ENCODE measurements at places on chromosomes 4 and X.

DNA sequence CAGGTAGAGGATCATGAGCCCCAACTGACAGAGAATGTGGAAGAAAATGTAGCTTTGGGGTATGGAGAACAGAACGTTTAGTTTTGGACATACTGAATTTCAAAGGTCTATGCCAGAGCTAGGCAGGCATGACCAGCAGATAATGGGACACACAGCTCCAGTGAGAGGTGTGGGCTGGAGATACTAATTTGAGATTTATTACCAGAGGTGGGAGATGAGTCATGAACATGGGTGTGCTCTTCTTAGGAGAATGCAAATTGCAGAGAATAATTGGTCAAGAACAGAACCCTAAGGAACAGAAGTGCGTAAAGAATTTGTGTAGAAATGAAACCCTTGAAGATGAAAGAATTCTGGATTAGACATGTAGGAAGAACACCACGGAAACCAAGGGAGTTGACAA, 125.2 kb downstream of the PACRGL start:
- no peak for DNase-seq

GRCh38 chr4:114562176-114562904, 36.3 kb upstream of the UGT8 start:
- DNase-seq: no peak

DNA sequence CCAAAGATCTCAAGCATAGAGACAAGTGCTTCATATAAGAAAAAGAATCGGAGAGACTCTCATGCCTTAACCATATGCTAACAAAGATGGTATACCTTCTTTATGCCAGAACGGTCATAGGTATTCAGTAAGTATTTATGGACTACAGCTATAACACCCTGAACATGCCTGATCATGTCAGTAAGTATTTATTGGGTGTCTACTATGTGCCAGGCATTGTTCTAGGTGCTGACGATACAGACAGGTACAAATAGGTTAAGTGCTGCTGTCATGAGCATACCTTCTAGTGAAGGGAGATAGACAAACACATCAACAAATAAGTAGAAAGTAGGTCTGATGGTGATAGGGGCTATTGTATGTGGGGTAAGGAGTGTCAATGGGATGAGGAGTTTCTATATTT, 9.5 kb upstream of the MID1 start:
- DNase-seq: no peak

DNA sequence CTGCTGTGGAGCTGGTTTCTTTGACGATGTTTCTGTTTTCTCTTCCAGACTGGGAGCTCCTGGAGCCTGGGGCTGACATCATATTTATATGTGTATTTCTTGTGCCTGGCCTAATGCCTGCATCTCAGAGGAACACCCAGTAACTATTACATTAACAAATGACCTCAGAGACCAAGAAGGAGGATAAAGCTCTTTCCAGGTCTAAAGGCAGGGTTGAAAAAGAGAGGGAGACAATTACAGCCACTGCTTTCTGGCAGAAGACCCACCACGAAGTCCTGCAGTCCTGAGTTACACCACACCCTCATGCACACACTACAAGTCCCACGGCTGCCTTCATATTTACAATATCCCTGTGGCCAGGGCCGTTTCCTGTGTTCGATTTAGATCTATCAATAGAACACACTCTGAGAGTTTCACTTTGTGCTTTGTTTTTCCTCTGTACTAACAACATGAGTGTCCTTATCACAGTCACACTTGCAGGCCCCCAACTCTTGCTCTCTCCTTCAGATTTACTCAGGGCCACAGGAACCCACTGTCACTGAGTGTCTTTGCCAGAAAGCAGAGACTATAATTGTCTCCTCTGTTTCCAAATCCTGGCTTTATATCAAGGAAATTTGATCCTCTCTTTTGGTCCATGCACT, 535.5 kb downstream of the MID1IP1 start:
- DNase-seq: no peak

GRCh38 chrX:31209005-31209628, 137.3 kb upstream of the FTHL17 start:
- no peak for DNase-seq

DNA sequence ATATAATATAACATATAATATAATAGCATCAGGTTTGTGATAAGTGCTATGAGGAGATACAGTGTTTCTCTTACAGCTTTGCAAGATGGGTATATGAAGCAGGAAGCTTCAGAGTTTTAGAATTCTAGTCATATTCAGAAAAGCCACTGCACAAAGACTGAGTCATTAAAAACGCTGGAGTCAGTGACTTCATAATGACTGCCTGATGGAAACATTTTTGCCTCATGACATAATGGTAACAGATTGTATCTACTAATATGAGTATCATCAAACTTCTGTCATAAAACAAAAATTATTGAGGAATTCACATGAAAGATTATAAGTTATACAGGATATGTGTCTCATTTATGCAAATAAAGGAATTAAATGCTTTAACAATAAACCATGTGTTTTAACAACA, 46.8 kb downstream of the EPHA5 start:
- DNase-seq: peak; percentile 53

DNA sequence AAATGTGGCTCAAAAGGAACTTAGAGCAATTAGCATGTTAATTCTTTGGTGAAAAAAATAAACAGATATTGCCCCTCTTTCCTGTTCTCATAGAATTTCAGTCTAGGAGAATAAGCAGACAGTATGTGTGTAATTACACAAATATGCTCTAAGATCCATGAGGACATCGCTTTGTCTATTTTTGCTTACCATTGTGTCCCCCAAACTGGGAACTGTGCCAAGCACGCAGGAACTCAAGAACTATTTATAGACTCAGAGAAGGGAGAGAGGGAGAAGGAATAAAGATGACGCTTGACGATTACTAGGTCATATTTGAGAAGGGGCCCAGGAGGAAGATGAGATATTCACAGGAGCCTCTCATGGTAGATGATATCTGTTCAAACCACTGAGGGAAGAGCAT, 692.6 kb downstream of the RAB28 start:
- DNase-seq: no peak

GRCh38 chr4:101031971-101032370, 315.4 kb downstream of the PPP3CA start:
- DNase-seq: no peak

DNA sequence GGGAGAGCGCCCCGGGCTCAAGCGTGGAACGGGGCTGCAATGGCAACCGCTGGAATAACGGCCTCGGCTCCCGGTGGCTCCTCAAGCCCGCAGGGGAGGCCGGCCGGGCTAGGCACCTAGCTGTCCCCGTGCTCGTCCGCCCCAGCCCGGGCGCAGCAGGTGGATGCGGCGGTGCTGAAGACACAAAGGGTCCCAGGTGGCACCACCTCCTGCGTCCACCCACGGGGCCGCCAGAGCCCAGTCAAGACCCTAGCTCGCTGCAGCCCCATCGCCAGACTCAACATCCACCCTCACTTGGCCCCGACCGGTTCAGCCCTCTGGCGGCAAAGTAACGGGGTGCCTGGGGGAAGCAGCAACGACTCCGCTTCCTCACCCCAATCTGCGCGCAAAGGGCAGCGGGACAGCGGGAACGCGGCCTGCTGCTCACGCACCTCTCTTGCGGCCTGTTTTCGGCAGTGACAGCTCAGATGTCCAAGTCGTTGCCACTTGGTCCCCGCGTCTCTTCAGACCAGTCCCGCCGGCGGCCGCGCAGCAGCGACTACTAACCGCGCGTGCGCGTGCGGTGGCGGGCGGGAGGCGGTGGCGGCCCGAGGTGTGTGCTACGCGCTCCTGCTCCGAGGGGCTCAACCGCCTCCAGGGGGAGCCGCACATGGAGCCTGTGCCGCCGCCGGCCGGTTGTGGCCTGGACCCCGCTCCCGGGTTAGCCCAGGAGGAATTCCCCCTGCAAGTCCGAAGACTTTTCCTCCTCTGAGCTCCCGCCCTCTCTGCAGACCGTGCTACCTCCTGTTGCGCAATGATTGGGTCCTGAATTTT, at the start of gene CLGN:
Gene CLGN, minus strand, starts transcription at position 543 of the 813 bp plus-strand sequence. CDS start 14,570 bp downstream, outside the sequence.
- no peak for DNase-seq

- DNase-seq: no peak
Measured at GRCh38 chr4:163085085-163085484, 81.6 kb downstream of the NAF1 start.

GRCh38 chr4:26197018-26197779, 123.6 kb upstream of the RBPJ start:
- peak; percentile 63 for DNase-seq

GRCh38 chr4:38292529-38292928, 332.3 kb downstream of the PTTG2 start:
- DNase-seq: no peak

DNA sequence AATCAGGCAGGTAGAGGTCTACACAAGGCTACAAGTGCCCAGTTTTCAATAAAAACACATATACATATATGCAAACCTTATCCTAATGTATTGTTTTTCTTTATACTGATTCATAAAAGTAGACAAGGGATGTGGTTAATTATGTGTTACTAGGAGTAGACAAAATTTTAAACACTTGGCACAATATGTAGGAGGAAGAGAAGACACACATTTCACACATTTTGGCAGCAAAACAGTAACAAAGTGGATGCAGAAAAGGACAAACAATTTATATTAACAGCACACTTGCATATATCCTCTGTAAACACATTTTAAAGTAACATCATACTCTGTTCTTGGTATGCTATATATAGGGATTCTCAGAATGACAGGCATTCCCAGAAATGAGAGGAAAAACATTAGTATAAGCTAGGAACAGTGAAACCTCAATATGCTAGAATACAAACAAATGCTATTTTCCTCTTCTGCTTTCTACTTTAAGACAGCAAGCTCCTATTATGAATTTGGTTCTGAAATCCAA, 63.8 kb downstream of the GPRIN3 start:
- DNase-seq: no peak

DNA sequence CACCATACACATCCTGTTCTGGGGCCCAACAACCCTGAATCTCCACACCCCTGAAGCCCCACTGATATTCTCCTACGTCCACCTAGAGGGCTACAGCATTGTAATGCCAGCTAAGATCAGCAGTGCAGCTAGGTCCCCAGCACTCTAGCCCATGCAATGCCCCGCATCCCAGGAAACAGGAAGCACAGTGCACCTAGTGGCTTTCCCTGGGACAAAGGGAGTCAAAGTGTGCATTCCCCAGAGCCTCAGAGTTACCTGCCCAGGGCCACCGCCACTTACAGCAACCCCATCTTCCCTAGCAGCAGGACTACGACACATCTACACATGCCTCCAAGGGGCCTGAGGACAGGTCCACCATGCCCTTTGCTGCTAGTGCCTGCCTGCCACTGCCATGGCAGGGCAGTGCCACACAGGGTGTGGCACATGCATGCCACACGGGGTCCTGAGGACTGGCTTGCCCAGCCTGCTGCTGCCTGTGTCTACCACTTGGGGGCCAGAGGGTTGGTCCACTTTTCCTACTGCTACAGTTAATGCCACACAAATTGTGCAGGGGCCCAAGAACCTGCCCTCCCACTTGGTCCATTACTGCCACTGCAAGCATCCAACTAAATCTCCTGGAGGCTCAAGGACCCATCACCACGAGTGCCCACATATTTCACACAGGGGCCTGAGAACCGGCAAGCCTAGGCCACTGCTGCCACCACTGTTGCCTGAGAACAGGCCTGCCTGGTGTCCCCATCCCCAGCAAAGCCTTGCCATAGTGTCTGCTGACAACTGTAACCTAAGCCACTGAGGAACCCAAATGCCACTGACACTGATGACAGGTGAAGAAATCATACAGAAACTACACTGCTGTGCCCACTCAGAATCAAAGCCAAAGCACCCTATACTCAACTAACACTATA, 23.7 kb downstream of the TLR6 start:
- DNase-seq: no peak

Data from amniotic stem cell (primary cell).